AG09309 (cell line): ENCODE measurements at places on chromosomes 3 and 15.

DNA sequence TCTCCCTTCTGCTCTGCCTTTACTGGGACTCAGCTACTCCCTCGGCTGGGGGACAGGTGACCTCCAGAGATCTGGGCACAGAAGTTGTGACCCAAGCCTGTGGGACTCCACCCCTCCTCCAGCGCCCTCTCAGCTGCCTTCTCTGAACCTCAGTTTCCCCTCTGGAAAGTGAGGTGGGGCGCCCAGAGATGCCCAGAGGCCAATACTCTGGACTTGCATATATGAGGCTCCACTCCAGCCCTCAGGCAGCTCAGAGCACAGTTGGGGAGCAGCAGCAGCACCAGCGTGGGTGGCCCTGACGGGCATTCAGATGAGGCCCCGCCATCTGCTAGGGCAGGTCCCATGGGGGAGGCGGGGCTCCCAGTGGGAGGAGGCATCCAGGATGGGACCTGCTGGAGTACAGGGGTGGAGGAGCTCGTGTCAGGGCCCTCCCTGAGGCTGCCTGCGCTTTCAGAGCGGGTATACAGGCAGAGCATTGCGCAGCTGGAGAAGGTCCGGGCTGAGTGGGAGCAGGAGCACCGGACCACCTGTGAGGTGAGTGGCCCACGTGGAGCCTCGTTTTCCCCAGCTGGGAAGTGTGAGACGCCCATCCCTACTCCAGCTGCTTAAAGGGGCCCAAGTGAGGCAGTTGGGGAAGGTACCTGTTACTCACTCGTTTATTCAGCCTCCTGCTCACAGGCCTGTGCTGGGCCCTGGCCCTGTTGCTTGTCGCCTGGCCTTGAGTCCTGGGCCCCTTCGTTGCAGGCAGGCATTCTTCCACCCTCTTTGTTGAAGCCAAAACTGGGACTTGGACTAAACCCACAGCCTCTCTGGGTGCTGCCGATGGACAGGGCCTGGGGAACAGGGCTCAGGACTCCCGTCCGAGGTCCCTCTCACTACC is 35.4 kb downstream of the PSTPIP1 start:
- DNase-seq = no peak

DNA sequence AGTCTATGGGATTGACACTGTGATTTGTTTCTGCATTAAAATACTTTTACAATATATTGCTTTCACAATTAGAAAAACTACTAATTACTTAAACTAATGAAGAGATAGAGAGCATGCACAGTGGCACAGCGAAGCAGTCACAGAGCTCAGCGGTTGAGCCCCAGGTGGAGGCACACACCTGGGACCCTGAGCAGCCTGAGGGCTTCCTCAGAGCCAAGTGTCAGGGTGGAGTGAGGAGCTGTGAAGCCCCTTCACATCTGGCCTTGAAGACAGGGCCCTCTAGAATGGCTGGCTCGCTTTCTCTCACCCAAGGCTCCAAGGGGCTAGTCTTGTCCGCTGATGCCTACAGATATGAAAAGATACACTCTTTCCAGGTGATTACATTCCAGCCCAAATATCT is 287.7 kb downstream of the ZNF385D start:
- DNase-seq = no peak

DNA sequence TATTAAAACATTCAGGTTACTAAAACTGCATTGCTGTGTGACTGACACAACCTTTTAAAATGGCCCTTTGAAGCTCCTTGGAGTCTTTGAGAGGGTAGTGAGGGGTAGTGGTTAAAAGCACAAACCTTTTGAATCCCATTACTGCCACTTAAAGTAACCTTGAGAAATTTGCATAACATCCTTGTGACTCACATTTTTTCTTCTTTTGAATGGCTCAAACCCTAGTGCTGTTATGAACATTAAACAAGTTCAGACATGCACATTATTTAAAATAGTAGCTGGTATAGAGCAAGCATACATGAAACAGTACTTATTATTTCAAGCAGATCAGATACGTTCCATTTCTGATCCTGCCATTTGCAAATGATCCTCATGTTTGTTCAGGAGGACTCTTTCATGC is 3.7 kb upstream of the CLDN1 start:
- no peak for DNase-seq

GRCh38 chr3:195441051-195441450 is 1.8 kb downstream of the ACAP2 start:
- no peak for DNase-seq
